ENCODE measurements at places on chromosomes 2 and 18.

- no peak for DNase-seq
Measured at GRCh38 chr2:80482276-80482675, 177.7 kb upstream of the LRRTM1 start.

DNA sequence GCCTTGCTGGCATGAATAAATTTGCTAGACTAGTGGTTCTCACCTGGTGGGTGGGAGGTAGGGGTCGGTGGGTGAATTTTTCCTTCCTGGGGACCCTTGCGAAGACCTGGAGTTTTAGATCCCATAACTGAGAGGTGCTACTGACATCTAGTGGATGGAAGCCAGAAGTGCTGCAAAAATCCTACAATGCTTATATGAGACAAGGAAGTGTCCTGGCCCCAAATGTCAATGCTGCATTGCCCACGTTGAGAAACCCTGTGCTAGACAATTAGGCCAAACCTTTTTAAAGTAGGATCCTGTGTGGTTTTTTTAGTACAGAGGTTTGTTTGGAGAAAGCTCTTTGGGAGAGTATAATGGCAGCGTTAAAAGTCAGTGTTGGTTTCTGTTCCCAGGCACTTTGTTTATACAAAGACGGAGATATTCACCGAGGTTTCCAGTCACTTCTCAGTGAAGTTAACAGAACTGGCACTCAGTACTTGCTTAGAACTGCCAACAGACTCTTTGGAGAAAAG, 9.6 kb downstream of the SERPINB8 start:
- DNase-seq: peak; percentile 75

GRCh38 chr2:127562936-127563335, 27.5 kb downstream of the MYO7B start:
- no peak for DNase-seq

DNA sequence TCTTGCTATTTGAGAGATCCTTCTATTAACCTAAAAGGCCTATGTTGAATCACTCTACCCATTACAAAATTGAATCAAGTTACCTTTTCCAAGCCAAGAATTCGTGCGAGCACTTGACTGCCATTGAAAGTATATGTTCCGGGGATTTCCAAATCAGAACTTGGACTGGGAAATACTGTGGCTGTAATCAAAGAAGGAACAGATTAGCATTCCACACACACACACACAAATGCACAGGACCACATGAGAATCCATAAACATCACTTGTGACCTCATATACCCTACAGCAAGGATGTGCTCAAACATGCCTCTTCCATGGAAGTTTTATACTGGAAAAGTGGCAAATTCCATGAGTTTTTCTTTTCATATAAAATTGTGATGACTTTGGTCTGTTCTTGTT, 86.0 kb downstream of the ABCA12 start:
- no peak for DNase-seq

DNA sequence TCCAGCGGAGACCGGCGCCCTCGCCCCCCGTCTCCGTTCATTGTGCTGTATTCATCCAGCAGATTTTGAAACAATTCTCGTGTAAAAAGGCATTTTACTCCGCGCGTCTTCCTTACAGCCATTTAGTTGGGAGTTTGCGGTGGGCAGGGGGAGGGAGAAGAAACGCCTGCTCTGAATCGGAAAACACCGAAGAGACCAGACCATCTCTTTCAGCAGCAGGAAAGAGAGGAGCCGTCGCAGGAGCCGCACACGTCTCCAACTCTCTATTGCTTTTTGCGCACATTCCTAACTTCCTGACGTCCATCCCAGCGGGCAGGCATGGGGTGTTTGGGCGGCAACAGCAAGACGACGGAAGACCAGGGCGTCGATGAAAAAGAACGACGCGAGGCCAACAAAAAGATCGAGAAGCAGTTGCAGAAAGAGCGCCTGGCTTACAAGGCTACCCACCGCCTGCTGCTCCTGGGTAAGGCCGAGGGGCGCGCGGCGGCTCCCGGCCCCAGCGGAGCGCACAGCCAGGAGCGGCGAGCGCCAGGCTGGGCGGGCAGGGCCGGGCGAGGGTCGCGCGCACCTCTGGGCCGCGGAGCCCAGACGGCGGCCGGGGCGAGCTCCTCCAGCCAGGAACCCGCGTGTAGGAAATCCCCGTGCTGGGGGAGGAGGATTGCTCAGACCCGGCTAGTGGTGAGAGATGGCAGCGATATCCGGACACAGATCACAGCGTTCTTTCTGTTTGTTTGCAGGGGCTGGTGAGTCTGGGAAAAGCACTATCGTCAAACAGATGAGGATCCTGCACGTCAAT, 63.2 kb downstream of the GNAL start:
- DNase-seq: no peak

DNA sequence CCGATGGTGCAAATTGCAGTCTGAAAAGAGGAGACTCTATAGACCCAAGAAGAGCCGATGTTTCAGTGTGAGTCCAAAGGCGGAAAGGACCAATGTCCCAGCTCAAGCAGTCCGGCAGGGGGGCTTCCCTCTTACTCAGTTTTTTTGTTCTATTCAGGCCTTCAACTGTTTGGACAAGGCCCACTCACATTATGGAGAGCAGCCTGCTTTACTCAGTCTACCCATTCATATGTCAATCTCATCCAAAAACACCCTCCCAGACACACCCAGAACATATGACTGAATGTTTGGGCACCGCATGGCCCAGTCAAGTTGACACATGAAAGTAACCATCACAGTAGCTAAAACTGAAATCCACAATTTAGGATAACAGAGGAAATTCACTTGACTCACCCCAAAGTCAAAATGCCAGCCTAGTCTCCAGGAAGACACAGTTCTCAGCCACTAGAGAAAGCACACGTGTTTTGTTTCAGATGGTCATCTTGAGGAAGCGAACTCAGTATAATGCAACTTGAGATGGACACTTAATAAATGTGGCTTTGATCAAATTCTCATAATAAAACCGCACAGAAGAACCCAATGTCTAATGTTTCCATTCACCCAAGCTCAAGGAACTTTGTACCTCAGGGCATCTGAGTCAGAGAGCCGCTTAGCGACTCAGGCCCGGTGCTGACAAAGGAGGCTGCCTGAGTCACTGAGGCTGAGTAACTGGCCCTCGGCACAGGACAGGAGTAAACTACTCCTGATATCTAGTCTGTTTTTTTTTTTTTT, 2.4 kb downstream of the FHL2 start:
- no peak for DNase-seq

DNA sequence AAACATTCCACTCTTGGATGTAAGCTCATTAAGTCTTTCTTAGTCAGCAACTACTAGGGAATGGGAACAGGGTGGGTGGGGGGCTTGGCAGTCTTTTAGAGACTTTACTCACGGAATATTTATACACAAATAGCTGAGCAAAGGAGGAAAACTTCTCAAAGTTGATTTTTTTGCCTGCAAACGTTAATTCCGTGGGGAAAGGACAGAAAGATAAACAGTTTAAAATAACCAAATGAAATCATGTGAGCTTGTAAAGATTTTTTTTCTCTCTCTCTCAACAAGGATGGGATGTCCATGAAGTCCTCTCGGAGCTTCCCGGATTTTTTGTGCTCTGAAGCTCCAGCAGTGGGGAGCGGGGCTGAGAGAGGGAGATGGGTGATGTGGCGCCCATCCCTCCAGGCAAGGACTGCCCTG, 32.2 kb upstream of the MAT2A start:
- no peak for DNase-seq

GRCh38 chr2:53987336-53987921, 16.6 kb upstream of the PSME4 start:
- DNase-seq: no peak

- DNase-seq: no peak
Measured at GRCh38 chr2:224310943-224311625, 90.8 kb downstream of the FAM124B start.

GRCh38 chr18:23926571-23926970, 88.0 kb upstream of the TTC39C start:
- DNase-seq: no peak

GRCh38 chr2:139867601-139868226, 1087.5 kb upstream of the NXPH2 start:
- peak; percentile 77 for DNase-seq

GRCh38 chr2:38075507-38076151, at the start of gene CYP1B1:
Gene CYP1B1, minus strand, starts transcription at chr2:38076151. Its CDS starts 763 bp downstream, at chr2:38075388.
- no peak for DNase-seq

- no peak for DNase-seq
Measured at GRCh38 chr18:69102959-69103358, 297.7 kb upstream of the DOK6 start.

DNA sequence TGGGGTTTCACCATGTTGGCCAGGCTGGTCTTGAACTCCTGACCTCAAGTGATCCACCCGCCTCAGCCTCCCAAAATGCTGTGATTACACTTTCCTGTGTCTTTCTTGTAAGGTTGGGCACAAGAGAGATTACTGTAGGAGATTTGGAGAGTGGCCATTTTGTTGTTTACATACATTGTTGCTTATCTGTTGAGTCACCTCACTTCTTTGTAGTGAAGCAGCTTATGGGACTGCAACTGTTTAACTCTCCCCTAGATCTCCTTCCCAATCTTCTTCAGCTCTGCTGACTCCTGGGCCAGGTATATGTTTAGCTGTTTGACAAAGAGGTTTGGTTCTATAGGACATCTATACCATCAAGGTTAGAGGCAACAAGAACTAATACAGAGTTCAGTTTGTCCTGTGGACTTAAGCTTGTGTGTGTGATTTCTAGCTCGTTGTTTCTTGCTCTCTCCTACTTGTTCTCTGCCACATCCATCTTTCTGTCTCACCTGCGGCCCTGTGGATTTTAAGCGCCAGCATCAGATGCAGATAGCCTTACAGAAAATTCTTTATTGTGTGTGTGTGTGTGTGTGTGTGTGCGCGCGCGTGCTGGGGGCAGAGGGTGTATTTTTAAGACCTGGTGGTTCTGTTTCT, 95.4 kb downstream of the HAUS1 start:
- DNase-seq: no peak

GRCh38 chr2:43511199-43511598, 84.6 kb downstream of the THADA start:
- no peak for DNase-seq

GRCh38 chr2:164913640-164914350, 41.5 kb downstream of the SLC38A11 start:
- peak; percentile 40 for DNase-seq

DNA sequence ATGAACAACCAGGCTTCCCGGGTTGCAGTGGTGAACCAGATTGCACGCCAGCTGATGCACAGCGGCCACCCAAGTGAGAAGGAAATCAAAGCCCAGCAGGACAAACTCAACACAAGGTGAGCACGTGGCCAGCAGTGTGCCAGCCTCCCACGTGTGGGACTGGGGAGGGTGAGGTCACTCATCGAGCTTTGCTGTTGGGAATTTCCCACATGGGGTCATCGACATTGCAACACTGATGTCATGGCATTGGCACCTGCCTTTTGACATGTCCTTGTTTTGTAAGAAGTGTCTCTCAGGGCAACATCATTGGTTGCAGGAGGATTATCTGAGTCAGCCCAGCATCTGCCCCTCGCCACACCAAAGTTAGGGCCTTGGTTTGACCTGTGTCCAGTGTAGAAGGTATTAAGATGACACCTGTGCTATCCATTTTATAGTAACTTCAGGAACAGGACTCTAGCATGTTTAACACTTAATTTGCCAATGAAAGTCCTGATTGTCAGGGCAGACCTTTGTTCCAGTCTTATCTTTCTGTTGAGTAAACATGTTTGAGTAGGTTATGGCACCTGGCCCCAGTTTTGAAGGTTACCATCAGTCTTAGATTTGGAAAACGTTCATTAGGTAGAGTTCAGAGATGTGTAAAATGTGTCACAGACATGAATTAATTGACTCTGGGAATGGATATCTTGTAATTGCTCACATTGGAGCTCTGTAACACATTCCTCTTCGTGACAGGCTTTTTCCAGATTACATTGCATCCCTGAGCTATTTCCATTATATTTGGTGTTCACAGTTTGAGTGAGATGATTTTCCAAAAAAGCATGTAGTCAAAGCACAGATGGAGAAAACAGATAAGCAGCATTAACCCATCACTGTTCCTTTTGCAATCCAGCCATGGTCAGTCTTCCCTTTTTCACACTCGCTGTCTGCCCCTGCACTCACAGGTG, 93.3 kb upstream of the EML6 start:
- no peak for DNase-seq

DNA sequence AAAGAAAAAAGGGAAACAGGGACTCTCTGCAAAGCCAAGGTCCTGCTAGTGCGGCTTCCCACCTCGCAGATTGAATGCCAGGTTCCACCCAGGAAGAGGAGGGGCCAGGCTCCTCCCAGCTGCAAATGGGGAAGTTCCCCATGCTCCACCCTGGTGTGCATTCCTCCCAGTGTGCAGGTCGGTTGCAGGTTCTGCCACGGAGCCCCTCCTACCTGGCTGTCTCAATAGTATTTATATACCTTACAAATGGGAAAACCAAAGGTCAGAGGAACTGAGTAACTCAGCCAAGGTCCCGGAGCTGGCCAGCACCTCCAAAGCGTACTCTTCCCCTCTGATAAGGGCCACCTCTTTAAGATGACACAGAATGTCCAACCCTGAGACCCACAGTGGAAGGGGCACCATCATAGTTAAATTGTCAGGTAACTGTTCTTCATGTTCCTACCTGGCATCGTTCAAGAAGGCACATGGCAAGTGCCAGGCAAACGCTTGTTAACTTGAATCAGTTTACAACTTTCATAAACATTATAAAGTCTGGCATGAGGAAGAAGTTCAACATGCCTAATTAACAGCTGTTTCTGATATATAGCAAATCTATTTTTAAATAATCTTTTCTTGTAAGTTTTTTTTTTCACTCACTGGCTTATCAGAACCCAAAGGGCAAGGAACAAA, 35.5 kb downstream of the POU3F3 start:
- DNase-seq: peak; percentile 72

DNA sequence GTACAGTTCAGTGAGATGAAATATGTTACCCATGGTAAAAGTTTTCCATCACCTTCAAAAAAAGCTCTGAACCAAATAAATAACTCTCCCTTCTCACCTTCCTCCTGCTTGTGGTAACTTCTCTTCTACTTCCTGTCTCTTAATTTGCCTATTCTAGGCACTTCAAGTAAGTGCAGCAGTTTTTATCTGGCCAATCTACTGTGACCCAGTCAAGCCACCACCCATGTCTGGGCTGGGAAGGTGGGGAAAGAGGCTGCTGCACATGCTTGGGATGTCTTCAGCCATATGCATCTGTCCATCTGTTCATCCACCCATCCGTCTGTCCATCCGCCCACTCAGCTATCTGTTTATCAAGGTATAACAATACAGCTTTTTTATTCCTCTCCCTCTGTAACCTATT, 31.6 kb downstream of the ZNF532 start:
- DNase-seq: no peak

DNA sequence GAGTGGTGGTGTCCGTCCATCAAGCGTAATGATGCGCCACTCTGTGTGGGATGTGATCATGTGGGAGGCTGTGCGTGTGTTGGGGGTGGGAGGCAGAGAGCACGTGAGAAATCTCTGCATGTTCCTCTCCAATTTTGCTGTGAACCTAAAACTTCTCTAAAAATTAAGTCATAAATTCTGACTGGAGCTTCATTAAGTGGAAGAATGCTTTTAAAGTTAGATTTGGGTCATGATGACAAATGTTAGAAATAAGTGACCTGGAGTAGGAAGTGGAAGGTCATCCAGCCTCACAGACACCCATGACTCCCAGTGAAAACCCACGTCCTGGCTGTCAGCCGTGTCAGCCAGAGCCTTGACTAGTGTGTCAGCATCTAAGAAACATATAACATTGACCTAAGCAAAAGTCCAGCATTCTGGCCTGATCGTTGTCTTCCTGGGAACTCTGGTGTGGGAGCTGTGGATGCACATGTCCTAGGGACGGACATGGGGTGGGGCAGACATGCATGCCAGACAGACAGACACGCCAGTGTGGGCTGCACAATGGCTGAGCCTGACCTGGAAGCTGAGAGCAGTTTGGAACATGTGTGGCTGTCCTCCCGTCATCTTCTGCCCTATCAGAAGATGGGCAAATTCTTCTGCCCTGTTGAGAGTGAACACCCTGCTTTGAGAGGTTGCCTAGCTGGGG, 245.6 kb downstream of the FAM210A start:
- DNase-seq: no peak

GRCh38 chr2:240259201-240259923, 118.9 kb upstream of the OTOS start:
- no peak for DNase-seq

All from Kasumi-1 (cell line).